Gastrocnemius medialis (tissue), 4 donors: ENCODE measurements at places on chromosomes 1 and 21. TPM values are rescaled to one million over a fixed set of nuclear protein-coding genes. Genes with fewer than 3 reads are reported as not detected.

DNA sequence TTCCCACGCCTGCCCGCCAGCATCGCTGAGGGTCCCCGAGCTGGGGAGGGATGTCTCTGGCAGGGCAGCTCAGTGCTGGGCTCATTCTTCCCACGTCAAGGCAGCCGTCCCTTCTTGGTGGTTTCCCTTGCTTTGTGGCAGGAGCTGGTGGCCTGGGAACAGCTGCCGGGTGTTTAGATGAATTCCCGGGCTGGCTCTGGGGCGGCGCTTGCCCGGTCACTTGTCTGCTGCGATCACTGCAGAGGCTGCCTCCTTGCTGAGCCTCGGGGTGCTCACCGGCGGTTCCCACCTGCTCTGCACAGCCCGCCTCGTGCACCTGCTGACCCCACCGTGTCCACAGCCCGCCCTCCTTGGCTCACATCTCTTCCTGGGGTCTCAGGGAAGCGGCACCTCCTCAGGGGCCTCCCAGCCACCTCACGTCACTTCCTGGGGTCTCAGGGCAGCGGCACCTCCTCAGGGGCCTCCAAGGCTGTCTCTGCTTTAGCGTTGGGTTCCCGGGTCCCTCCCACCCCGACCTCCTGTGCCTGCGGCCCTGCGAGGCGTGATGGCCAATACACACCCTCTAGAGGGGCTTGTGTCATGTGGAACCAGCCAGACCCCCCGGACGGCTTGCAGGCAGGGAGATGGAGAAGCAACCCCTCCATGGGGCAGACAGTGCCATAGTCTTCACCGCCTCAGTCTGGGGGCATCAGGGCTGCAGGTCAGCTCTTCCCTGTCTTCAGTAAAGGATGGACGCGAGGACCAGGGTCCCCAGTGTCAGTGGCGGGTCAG, 13.5 kb downstream of the COL18A1 start:
- no peak for DNase-seq

GRCh38 chr1:119275145-119276134, 93.1 kb upstream of the HAO2 start:
- DNase-seq: no peak

DNA sequence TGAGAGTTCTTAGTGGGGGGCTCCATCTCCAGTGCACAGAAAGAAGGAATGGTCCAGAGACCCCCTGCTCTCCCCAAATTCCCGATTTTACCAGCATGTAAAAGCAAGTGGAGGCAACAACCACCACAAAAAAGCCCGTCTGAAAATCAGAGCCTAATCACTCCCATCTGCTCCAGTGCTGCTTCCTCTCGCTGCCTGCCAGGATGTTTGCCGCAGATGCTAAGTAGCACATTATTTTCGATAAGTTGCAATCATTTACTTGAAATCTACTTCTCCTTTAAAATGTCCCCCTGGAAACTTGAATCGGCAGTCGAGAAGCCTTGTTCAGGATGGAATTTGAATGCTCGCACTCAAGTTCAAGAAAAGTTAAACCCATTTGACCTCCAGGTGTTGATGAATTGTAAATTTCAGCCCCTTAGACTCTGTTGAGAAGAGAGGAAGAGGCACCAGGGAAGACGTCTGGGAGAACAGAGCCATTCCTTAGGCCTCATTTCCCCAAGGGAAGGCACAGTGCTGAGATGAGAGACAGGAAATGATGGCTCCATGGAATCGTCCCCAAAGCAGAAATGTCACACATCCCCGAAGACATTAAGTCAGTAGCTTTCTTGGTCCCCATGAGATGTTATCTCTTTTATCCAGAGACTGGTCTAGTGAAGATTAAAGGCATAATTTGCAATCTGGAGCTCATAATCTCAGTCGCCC, 221.3 kb downstream of the PBX1 start:
- DNase-seq: no peak

DNA sequence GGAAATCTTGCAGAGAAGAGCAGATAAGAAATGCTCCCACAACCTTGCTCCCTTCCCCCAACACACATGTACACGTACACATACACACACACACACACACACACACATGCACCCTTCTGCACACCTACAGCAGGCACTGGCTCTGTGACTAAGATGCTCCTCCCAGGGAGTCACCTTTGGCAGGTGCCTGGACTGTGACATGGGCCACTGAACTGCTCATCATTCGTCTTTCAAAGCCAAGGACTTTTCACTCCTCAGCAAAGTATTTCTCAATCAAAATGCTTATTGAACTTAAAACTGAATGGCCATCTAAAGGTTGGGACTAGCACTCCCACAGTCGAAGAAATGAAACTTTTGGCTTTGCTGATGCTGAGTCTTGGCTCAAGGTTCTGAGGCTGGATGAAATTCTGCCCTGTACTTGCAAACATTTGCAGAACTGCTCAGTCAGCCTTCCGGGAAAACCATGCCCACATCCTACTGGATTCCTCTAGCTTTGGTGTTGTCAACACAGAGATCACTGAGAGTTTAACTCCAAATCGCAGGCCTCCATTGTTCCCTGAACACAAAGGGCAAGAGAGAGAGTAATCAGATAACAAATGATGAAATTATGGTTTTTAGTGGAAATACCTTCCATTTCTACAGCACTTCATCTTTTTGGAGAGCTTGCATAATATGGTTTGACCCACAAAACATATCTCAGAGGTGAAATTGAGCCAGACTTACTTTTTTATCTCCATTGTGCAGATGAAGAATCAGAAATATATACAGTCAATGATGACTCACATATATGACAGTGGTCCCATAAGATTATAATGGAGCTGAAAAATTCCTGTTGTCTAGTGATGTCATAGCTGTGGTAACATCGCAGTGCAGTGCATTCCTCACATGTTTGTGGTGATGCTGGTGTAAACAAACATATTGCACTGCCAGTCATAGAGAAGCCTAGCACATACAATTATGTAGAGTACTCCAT, 72.4 kb upstream of the BCAR3 start:
- DNase-seq: no peak

- DNase-seq: no peak
Observed at GRCh38 chr1:19123837-19124236, 86.2 kb downstream of the UBR4 start.

- DNase-seq: no peak
Observed at GRCh38 chr1:242005866-242006535, 7.1 kb upstream of the MAP1LC3C start.

The GBP7 gene
- total RNA-seq: not detected

The MTMR11 gene
- 4.6 TPM for total RNA-seq

The ATP5PB gene
- 292 TPM for total RNA-seq

- no peak for DNase-seq
Observed at GRCh38 chr21:42253466-42253865, 34.5 kb downstream of the ABCG1 start.

The C8B gene
- not detected for total RNA-seq
